ENCODE measurements at places on chromosomes 7 and 10. TPM values are rescaled to one million over a fixed set of nuclear protein-coding genes. Genes with fewer than 3 reads are reported as not detected.

GRCh38 chr7:79050603-79051002 is 402.9 kb downstream of the MAGI2 start:
- H3K4me1 ChIP-seq, result no peaks in the 10 kb centered on the region
- H3K4me3 ChIP-seq, result no peak overlapping the region
- DNase-seq, result no peak
- no peaks in the 10 kb centered on the region for H3K36me3 ChIP-seq

- no peak overlapping the region for H3K4me3 ChIP-seq
- no peak for DNase-seq
- H3K27me3 ChIP-seq, result peaks cover 28% of the 10 kb centered on the region
- no peaks in the 10 kb centered on the region for H3K36me3 ChIP-seq
- H3K27ac ChIP-seq, result no peak overlapping the region
Measured at GRCh38 chr10:101235766-101236165, 6.5 kb upstream of the LBX1 start.

DNA sequence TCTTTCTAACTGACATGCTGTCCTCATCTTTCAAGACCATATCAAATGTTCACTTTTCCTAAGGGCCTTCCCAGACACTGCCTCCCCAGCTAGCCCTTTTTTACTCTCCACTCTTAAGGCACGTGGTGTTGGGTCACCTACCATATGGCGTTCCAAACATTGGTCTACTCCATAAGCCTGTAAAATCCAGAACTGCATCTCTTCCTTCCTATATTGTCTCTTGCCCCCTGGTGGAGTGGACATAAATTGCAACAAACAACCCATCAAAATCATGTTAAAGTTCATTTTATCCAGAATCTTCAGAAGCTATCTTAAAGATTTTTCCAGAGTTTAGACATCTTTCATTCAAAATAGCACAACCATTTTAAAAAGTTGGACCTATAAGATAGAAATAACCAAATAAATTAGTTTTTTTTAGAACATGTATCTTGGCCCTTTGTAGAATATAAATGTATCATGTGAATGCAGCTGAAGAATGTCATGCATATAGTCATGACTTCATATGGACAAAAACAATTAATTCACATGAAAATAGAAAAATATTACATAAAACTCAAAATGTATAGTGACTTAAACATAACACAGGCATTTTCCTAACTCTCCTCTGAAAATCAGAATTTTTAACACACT is 180.6 kb upstream of the CHRM2 start:
- H3K4me1 ChIP-seq, result no peaks in the 10 kb centered on the region
- no peaks in the 10 kb centered on the region for H3K27me3 ChIP-seq
- no peak for DNase-seq
- H3K27ac ChIP-seq, result no peak overlapping the region

The ARHGEF5 gene
- total RNA-seq, result 10.4 TPM

GRCh38 chr10:8043569-8044306 is 10.8 kb upstream of the GATA3 start:
- DNase-seq, result no peak
- H3K4me3 ChIP-seq, result no peak overlapping the region
- H3K27ac ChIP-seq, result no peak overlapping the region
